Fibroblast of skin of right biceps (primary cell): ENCODE measurements at places on chromosomes 5 and 9.

- DNase-seq, result no peak
These were observed 246.6 kb upstream of the ANKRD55 start for GRCh38 chr5:56479696-56480077.

DNA sequence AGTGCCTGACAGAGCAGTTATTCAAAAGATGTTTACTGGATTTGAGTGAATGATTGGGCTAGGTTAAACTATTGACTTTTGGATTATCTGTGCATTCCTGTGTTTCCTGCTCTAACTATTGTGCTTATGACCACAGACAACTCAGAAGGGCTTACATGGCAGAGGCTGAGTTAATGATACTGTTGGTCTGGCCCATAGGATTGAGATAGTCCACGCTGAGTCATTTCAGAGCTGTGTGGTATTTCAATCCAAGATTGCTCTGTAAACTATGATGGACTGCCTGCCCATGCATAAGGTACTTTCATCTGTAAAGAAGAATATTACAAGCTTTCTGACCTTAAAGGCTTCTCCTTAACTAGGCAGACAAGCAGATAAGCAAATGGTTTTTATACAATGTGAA lies 49.1 kb upstream of the SLIT3 start:
- DNase-seq, result peak; percentile 90

DNA sequence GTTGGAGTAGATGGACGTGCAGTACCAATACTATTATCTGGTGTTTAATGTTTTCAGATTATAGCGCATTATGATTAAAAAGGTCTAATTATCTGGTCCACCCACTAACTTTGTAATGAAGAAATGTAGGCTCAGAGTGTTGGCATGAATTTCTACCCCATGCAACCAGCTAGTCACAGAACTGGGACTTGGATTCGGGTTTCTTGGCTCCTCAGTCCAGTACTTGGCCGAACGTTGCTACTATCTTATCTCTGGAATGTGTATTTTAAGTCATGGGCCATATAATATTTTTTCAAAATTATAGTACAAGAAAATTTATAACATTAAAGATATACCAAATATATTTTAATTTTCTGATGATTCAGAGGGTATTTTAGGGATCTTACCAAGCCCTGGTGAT lies 657.5 kb upstream of the DMAC1 start:
- no peak for DNase-seq

GRCh38 chr5:108212775-108213346 lies 169.0 kb downstream of the FBXL17 start:
- DNase-seq, result peak; percentile 22

GRCh38 chr9:99511723-99512122 lies 289.6 kb downstream of the SEC61B start:
- no peak for DNase-seq

DNA sequence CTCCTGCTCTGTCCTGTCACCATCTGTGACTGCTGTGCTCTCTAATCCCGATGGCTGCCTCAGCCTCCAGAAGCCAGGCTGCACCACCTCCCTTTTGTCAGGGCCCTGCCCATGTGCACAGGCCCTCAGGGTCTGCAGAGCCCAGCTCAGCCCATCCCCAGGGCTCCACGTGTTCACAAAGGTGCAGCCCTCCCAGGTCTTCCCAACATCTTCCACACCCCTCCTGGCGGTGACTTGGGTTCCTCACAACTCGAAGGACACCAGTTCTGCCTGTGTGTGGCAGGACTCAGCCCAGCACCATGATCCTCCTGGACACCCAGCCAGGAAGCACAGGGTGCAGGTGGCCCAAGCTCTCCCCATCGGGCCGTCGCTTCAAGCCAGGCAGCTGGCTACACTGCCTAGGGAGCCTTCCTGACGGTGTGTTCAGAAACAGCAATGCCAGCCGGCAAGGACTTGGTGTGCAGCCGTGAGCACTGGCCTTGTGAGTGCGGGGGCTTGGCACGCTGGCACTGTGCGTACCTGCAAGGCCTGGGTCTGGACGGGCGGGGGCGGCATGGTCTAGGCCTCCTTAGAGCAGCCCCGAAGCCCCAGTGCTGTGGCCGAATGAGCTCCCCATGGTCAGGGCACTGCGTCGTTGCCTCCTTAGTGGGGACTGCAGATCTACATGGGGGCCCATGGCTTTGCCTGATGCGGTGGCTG lies 96.1 kb downstream of the MRPL36 start:
- DNase-seq, result no peak
